Astrocyte (in vitro differentiated cells and primary cell): ENCODE measurements at places on chromosomes 12 and 14.

DNA sequence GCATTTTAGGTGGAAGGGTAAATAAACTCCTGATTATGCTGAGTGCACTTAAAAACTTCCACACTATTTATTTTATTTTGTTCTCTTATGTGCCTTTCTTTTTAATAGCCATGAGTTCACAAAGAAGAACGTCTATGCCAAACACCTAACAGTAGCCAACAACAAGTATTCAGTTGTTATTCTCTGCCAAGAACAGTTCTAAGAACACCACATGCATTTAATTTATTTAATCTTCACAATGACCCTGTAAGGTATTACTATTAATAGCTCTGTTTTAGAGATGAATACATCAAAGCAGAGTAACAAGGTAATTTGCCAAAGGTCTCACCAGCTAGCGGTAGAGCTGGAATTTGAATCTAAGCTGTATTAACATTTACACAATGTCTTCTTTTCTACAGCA is 240.1 kb downstream of the ALG10B start:
- no peak for DNase-seq

DNA sequence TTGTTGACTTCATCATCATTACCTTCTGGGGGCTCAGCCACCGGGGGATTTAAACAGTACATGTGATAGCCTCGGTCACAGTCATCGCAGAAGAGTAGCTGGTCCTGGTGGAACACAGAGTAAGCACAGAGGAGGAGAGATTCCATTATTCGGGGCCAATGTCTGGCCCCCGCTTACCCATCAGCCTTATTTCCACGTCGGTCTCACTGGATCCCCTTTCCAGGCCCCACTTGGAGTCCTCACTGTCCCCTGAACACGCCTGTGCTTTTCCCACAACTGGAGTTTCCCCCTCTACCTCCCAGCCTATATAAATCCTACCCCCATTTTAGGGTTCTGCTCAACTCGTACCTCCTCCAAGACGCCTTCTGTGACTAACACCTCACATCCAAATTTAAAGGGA is 274.0 kb downstream of the DPF3 start:
- no peak for DNase-seq

GRCh38 chr14:62914025-62914424 is 131.2 kb downstream of the KCNH5 start:
- DNase-seq, result peak; percentile 60

GRCh38 chr12:111435661-111436201 is 30.0 kb downstream of the SH2B3 start:
- DNase-seq, result no peak

DNA sequence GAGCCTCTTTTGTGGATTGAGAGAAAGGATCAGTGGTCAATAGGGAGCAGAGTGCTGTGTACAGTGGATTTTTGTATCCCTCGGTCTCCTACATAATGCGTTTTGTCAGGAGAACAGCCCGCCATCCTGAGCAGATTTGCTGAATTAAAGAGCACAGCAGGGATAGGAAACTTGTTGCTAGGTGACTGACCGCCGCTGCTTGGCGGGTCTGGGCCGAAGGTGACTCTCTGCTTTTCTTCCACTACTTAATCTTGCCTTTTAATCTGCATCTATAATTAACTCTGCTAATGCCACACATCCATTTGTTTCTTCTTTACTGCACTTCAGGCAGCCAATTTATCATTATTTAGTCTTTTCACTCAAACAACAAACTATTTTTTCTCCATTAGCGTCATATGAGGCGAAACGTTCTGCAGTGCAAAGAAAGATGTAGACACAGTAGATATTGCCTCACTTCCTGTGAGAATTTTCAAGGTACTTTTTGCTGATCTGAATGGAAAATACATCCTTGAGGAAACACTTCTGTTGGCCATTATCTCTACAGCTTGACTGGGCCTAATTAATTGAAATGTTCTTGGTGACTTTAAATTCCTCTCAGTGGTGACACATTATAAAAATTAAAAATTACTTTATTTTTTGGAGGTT is 108.0 kb downstream of the PPM1A start:
- no peak for DNase-seq

- no peak for DNase-seq
Measured at GRCh38 chr14:93044556-93044955, 71.2 kb downstream of the ITPK1 start.

GRCh38 chr12:9869307-9870161 is at the start of gene CLEC2B:
TSS of gene CLEC2B (minus strand) at chr12:9869354.
- DNase-seq, result peak; percentile 76

GRCh38 chr12:116433249-116433648 is 125.9 kb upstream of the MAP1LC3B2 start:
- DNase-seq, result no peak

GRCh38 chr12:119869720-119870119 is 7.4 kb downstream of the CIT start:
- peak; percentile 85 for DNase-seq

- DNase-seq, result peak; percentile 68
Measured at GRCh38 chr14:50082784-50083466, 33.4 kb downstream of the VCPKMT start.

DNA sequence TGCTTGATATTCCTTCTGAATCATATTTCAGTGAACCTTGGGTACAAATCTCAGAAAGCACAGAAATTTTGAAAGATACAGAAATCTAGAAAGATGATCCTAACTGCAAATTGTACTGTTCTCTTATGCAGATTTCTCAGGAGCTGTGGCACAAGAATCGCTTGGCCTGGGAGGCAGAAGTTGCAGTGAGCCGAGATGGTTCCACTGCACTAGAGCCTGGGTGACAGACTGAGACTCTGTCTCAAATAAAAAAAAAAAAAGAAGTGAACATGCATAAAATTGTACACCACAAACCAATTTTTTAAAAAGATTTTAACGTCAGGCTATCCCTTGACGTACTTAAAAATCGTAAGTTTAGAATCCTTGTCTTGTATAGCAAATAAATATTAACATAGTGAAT is 31.3 kb downstream of the SCAF11 start:
- DNase-seq, result no peak

- peak; percentile 25 for DNase-seq
Measured at GRCh38 chr14:79605849-79606248, 605.5 kb downstream of the DIO2 start.

DNA sequence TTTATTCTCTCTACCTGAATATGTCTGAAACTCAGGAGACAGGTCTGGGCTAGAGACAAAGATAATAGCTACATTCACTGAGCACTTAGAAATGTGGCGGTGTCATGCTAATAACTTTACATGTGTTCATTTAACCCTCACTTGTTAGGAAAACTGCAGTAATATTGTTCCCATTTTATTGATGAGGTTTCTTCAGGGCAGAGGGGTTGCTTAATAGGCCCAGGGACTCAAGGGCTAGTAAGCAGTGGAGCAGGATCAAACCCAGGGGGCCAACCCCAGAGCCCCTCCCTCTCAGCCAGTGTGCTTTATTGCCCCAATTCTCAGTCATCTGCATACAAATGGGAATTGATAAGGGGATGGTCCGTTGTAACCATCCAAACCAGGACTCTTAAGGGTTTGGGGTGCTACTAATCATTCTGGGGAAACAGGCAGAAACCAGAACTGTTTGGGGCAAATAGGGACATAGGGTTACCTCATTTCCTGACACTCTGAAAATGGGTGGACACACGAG is 142.8 kb upstream of the AMIGO2 start:
- no peak for DNase-seq

GRCh38 chr12:2198005-2198501 is 145.3 kb downstream of the CACNA1C start:
- DNase-seq, result peak; percentile 89

GRCh38 chr12:32997471-32997870 is 100.9 kb upstream of the PKP2 start:
- no peak for DNase-seq

GRCh38 chr12:13204428-13204827 is 7.9 kb downstream of the EMP1 start:
- peak; percentile 74 for DNase-seq

- no peak for DNase-seq
Measured at GRCh38 chr14:89862856-89863255, 91.7 kb downstream of the EFCAB11 start.

DNA sequence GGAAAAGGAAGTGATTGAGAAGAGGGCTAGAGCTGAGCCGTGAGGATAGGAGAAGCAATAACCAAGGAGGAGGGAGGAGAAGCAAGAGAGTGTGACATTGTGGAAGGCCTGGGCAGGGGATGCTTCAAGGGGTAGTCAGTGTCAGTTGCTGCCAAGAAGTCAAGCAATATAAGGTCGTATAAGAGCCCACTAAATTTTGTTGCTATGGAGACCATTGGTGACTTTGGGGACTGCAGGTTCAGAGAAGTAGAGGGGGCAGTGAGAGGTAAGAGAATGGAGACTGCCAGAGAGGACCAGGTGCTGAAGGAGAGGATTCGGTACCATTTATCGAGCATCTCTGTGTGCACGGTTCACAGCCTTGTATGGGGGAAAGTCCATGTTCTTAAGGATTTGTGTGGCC is 3.1 kb upstream of the ATXN3 start:
- DNase-seq, result no peak

DNA sequence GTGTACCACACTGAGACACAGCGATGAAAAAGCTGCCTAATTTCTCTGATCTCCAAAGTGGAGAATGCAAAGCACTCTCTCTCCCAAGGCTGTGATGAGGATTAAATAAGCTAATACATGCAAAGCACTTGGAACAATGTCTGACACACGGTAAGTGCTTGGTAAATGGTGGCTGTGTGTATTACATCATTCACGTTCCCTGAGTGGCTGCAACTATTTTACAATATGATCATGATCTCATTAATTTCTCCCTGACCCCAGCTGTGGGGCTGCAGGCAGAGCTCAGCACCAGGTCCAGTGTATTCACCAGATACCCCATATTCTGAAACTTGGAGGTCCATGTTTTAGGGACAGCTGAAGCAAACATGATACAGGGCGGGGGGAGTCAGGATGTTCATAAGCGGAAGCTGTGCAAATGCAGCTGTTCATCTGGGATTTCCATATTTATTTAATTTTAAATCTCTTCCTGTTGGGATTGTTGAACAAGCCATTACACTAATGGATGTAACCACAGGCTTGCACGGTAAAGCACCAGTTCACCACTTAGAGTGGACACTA is 106.4 kb downstream of the CCDC60 start:
- no peak for DNase-seq

DNA sequence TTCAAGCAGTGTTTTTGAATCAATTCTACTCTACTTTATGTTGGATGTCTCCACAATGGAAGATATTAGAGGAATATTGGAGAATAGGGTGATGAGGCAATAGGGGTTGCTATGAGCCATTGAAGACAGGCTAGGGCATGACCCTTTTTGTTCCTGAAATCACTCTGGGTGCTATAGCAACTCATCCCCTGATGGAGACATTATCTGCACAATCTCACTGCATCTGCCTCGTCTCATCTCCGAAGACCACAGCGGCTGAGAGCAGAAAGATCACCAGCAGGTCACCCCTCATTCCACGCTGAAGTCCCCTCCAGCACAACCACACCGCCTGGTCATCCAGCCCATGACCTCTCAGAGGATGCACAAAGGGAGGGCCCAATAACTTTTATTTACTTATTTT is 150.4 kb upstream of the TMEM132C start:
- no peak for DNase-seq

DNA sequence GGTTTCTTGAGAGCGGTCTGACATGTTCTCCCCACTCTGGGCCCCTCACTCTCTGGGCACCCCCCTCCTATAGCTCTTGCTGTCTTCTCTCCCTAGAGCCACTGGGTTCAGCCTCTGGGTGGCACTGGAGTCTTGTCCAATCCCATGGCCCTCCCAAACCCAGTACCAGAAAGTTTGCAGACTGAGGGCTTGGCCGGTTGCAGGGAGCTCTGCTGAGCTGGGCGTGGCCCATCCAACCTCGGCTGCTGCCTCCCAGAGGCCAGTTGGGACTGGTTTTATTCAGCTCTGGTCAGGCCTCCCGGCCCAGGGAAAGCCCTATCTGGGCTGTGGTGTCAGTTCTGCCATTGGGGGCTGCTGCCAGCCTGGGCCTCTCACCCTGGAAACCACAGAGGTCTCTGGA is 37.9 kb downstream of the ISCA2 start:
- no peak for DNase-seq

DNA sequence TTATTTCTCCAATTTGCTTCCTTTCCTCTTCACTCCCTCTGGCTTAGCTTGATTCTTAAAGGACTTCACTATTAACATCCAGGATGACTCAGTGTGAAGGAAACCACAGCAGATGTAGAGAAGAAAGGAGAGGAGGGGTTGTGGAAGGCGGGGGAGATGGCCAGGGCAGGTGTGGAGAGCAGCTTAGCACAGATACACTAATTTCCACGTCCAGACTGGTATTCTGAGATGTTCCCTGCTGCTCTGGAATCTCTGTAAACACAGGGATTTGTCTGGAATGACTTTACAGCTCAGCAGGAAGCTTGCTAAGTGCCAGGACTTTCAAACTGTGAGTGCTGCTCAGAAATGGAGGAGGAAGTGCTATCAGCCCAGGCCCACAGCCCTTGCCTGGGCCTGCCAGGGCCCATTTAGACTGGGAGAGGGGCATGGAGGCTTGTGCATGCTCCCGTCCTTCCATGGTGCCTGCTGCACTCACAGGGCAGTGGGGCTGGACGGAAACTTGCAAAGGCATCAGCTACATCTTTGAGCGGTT is 202.5 kb upstream of the DDHD1 start:
- DNase-seq, result peak; percentile 87

GRCh38 chr12:77745624-77746023 is 85.1 kb upstream of the NAV3 start:
- no peak for DNase-seq

DNA sequence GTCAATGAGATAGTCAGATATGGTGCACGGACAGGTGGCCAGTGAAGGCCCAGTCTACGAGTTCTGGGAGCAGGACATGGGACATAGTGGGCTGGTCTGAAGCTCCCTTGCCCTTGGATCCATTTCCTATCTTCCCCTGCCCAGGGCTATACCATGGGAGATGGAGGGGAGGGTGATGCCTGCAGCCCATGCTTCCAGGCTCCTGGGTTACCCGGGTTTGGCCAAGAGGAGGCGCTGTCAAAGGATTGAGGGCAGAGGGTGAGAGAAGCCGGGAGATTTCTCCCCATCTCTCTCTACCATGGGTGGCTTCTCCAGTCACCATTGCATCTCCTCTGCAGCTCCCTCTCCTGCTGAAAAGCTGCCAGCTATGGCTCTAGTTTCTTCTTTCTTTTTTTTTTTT is 52.8 kb upstream of the LHX5 start:
- DNase-seq, result no peak

- DNase-seq, result no peak
Measured at GRCh38 chr12:29831173-29831572, 47.4 kb upstream of the TMTC1 start.

- no peak for DNase-seq
Measured at GRCh38 chr12:93018610-93019009, 89.5 kb upstream of the EEA1 start.

DNA sequence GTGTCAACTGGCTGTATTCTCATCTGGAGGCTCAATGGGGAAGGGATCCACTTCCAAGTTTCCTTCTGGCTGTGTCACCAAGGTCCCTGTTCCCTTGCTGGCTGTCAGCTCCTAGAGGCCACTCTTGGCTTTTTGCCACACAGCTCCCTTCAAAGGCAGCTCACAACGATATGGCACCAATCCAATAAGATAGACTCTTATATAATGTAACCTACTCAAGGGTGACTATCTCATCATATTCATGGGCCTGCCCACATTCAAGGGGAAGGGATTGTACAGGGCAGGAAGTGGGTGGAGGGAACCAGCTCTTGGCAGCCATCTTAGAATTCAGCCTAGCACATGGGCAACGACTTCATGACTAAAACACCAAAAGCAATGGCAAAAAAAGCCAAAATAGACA is 98.7 kb upstream of the PLXNC1 start:
- no peak for DNase-seq
